ENCODE measurements at places on chromosomes 12 and 14.

GRCh38 chr14:95597784-95598211 lies 62.9 kb downstream of the GLRX5 start:
- no peak for DNase-seq

DNA sequence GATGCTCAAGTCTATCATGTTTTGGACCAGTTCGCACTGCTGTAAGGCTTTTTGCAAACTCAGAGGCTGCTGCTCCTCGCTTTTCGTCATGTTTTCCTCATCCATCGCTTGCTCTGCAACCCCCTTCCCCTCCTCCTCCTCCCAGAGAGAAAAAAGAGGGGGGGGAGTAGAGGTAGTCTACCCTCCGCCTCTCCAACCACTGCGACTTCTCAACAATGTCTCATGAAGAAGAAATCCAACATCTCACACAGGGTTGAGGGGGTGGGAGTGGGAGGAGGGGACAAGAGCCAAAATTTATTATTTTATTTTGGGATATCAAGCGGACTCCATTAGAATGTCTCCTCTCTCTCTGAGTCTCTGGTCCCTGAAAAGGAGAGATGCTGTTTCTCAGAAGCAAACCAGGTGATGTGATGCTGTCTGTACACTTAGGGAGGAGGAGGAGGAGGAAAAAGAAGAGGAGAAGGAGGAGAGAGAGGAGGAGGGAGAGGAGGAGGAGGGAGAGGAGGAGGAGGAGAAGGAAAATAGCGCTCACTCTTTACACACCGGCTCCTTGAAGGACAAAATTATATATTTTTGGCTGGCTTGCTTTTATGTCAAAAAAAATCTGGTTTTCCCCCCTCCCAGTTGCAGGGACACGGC lies 520 bp downstream of the KSR2 start:
- no peak for DNase-seq

DNA sequence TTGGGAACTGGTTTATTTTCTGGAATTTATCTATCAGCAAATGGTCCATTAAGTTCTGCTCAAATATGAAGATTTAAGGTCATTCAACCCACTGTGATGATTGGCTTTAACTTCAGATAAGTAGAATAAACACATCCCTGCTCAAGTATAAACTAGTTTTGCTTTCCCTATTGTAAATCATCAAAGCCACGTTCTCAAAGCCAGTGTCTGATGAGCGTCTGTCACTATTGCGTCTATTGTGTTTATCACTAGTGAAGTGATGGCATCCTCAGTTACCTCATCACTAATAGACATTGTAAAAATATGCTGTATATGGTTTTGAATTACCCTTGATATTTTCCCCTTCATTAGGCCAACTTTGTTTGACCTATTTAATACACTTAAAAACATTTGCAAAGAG lies 351.3 kb downstream of the BCAT1 start:
- no peak for DNase-seq

- no peak for DNase-seq
Observed at GRCh38 chr14:30299915-30300314, 259.0 kb upstream of the G2E3 start.

DNA sequence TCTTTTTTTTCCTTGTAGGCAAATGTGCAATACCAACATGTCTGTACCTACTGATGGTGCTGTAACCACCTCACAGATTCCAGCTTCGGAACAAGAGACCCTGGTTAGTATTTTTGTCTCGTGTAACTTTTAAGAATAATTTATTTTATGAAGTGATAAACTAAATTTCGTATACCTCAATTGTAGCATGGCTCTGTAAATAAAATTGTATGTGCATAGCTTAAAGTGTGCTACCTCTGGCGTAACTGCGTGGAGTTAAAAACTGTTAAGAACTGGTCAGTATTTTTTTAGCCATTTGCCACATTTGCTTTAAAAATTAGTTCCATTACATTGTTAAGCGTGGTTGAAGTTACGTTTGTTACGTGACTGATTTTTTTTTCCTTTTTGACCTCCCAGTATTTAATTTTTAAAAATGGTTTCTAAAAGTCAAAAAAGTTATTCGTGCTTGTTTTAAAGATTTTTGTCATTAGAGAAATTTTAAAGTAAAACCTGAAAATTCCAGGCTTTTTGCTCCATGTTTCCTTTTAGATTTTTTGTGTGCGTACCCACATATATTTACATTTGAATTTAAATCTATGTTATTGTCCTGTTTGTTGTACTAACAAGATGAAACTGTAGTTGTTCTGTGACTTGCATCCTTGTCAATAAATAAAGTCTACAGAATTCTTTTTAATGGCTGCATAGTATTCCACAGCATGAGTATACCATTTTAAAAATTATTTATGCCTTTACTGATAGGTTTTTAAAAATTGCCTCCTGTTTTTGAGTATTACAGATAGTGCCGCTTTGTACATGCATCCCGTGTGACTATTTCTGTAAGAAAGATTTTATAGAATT lies 1.4 kb downstream of the MDM2 start:
- DNase-seq = no peak

DNA sequence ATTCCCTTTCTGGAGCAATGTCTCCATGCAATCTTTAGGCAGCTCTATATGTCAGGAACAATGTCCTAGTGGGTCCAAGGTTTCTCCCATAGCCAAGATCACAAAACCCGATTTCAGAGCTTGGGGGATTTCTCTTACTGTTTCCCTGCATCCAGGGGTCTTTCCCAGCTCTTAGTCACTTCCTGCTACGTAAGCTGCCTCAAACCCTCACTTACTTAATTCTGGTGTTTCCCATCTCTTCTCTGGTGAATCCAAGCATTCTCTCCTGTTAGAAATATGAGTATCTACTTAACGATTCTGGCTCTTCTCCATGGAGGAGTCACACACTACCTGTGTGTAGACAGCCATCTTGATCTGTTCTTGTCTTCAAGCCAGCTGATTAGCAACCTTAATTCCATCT lies 80.0 kb downstream of the IFNG-AS1 start:
- DNase-seq = no peak

- no peak for DNase-seq
Observed at GRCh38 chr12:27619308-27619707, 76.9 kb upstream of the REP15 start.

- no peak for DNase-seq
Observed at GRCh38 chr12:23895792-23896218, 53.7 kb downstream of the SOX5 start.

DNA sequence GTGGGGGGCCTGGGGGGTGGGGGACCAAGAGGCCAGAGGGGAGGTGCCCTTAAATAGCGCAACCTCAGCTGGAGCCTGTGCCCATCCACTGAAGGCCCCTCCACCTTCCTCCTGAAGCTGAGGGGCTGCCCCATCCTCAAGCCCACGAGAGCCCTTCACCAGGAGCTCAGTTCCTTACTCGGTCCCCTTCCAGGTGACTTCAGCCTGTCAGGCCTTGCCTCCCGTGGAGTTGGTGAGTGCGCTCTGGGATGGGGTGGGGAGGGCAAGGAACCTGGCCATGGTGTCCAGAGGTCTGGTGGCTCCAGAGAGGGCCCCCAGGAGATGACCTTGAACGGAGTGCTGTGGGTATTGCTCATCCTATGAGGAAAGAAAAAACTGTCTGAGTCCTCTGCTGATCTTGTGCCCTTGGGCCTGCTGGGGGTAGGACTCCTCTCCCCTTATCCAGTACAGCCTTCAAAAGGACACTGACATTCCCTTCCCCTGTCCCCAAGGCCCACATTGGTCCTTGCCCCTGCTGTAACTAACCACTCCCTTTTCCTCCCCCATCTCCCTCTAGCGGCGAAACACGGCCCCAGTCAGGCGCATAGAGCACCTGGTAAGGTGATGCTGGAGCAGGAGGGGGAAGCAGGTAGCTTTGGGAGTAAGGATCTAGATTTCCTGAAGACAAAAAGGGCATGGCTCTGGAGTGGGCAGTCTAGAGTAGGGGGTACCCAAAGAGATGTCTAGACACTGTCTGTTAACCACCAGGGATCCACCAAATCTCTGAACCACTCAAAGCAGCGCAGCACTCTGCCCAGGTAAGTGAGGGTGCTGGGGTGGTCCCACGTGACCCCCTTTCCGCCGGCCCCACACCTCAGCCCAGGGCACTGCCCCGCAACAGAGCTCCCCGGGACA lies 3.6 kb downstream of the TNS2 start:
- DNase-seq = no peak

- DNase-seq = no peak
Observed at GRCh38 chr14:49586673-49587460, 687 bp upstream of the RPS29 start.

DNA sequence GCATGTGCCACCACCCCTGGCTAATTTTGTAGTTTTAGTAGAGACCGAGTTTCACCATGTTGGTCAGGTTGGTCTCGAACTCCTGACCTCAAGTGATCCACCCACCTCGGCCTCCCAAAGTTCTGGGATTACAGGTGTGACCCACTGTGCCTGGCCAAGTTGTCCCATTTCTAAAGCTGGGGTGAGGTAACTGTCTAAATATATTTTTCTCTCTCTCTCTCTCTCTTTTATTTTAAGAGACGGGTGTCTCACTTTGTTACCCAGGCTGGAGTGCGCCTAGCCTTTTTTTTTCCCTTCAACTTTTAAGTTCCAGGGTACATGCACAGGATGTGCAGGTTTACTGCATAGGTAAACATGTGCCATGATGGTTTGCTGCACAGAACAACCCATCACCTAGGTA lies 8.6 kb downstream of the ATF1 start:
- DNase-seq = no peak

DNA sequence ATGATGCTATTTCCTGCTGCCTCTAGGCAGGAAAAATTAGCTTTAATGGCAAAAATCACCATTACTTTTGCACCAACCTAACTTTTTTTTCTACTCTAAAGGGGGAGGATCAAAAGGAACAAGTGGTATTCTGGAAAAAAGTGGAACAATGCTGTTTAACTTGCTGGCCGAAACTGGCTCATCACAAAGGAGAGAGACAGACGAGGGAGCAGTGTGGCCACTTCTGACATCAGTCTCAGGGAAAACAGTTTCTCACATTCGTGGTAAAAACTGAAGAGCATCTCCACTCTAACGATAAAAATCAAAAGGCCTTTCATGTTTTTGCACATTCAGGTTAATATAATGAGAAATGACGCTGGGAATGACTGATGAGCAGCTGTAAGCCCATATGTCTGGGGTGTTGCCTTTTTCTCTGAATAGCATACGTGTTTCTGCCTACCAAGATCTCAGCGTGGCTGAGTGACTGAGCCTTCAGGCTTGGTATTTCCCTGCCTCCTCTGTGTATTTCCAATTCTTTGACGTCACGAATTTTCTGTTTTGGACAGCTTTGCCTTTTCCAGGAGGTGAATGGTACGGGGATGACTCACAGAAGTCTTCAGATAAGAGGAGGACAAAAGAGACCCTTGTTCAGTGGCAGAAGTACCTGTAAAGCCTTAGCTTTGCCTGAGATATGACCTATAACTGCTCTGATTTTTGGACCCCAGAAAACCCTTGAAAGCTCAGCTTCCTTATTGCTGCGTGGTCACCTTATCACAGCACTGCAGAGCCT lies 358.8 kb downstream of the GLT1D1 start:
- no peak for DNase-seq

DNA sequence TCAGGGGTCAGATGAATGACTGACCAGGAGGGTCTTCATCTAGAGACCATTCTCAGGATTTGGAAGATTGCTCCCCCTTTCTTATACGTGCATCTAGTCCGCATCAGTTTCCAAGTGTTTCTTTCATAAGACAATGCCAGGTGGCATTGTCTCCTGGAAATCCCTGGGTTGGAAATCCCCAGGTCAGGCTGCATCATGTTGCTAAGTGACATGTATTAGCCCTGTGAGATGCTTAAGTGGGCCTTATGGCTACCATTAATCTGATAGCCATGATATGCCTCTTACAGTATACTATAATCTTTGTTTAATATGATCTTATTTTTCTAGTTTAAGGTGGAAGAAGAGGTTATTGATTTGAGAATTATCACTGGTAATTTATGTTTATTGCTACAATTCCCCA lies 92.8 kb downstream of the DIO3 start:
- no peak for DNase-seq

GRCh38 chr14:34436118-34436905 lies 25.7 kb downstream of the SPTSSA start:
- DNase-seq = no peak

DNA sequence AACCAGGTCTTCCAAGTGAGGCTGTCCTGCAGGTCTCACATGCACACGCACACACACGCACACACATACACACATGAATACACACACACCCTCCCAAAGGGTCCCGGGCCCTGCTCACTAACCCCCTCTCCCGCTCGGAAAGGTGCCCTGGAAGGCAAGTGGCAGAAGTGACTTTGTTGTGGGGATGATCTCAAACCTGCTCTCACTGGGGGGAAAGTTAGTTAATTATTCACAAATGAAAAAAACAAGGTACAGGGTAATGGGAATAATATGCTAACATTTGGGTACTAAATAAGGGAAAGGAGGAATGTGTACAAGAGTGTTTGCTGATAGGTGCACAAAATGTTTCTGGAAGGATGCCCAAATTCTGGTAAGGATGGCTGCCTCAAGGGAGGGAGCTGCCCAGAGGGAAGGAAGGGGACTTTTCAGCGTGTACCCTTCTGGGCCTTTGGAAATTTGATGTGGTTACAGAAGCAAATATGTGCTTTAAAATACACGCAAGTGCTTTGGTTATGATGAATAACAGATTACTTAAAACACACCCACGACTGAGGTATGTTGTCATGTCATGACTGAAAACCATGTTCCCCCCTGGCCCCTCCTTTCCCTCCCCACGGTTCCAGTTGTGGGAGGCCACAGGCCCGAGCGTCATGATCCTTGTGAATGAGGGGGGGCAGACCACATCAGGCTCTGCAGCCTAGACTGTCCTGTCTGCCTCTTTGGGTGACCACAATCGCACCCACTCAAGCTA lies 43.3 kb upstream of the PLEKHG6 start:
- DNase-seq = no peak

GRCh38 chr12:54160769-54161480 lies 27.9 kb downstream of the SMUG1 start:
- no peak for DNase-seq

- DNase-seq = no peak
Observed at GRCh38 chr12:131363841-131364495, 346.9 kb upstream of the SFSWAP start.

DNA sequence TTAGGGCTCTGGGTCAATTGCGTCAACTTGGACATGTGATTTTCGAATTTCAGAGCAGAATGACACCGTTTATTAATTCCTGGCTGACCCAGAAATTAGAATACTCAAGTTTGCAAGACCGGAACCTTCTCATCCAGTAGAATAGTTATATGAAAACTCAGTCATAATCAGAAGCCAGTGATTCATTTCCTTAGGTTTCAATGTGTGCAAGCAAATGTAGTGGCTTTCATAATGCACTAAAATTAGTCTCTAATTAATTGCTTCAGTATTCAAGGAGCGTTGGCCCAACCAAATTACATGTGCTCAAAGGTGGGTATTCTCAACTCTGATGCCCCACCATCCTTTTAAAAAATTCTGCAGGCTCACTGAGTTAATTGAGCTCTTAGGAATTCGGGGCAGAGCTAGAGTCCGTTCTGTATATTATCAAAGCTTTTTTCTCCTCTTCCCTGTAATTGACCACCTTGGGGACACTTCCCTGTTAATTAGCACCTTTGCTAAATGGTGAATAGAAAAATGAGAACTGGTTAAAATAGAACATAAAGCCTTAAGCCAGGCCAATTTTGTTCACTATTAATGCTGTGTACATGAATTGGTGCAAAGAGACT lies 55.4 kb downstream of the DAO start:
- no peak for DNase-seq
